ENCODE measurements at places on chromosomes 2 and 18. TPM values are rescaled to one million over a fixed set of nuclear protein-coding genes. Genes with fewer than 3 reads are reported as not detected.

- peaks cover 4% of the 10 kb centered on the region for H3K27me3 ChIP-seq
- no peak for DNase-seq
- H3K4me3 ChIP-seq = no peak overlapping the region
- H3K27ac ChIP-seq = no peak overlapping the region
Measured at GRCh38 chr2:45124456-45124855, 115.2 kb upstream of the SIX2 start.

Gene LAMA3
- total RNA-seq = not detected

Gene SCTR
- total RNA-seq = not detected

GRCh38 chr18:54880395-54881105, 52.3 kb downstream of the RAB27B start:
- H3K27me3 ChIP-seq = no peaks in the 10 kb centered on the region
- no peaks in the 10 kb centered on the region for H3K4me1 ChIP-seq
- H3K27ac ChIP-seq = no peak overlapping the region
- no peak for DNase-seq

Gene KCNG2
- not detected for total RNA-seq

Gene CERKL
- total RNA-seq = not detected

DNA sequence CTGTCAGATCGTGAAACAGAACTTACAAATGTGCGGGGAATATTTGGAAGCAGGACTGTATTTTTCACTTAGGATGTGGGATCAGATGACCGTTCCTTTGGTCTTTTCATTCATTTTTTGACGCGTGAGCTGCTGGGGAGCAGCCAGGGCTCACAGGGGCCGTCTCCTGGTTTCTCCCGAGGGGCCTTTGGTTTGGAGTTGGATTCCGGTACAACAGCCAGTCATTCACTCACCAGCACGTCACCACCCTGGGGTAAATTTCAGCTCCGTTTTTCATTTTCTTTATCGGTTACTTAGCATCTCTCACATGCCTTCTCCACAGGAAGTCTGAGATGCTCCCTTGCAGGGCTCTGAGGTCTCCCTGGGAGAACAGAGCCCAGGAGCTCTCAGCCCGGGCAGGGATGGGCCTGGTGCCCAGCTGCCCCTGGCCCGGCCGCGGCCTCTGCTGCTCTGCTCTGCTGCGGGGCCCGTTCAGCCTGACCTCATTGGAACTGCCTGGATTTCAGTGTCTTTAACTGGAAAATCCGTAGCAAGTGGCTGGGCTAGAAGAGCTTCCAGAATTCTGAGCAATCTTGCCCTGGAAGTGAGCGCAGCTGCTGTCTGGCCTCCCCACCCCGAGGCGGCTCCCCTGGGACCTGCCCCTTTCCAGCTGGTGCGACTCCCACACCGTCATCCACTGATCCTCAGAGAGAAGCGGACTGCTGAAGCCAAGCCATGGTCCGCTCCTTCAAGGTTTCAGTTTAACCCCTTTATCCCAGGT, 335.6 kb downstream of the EIPR1 start:
- DNase-seq = no peak
- no peaks in the 10 kb centered on the region for H3K27me3 ChIP-seq
- no peaks in the 10 kb centered on the region for H3K4me1 ChIP-seq
- H3K36me3 ChIP-seq = no peaks in the 10 kb centered on the region
- no peak overlapping the region for H3K27ac ChIP-seq

- no peak for DNase-seq
- H3K36me3 ChIP-seq = no peaks in the 10 kb centered on the region
- H3K4me1 ChIP-seq = no peaks in the 10 kb centered on the region
- H3K27me3 ChIP-seq = no peaks in the 10 kb centered on the region
- H3K4me3 ChIP-seq = no peak overlapping the region
- H3K27ac ChIP-seq = no peak overlapping the region
Measured at GRCh38 chr2:65354773-65355172, 77.6 kb downstream of the SPRED2 start.

- no peak for DNase-seq
- H3K4me3 ChIP-seq = no peak overlapping the region
- H3K27me3 ChIP-seq = no peaks in the 10 kb centered on the region
- no peak overlapping the region for H3K27ac ChIP-seq
Measured at GRCh38 chr2:55604027-55604565, 13.3 kb downstream of the PPP4R3B start.

Gene NCOA1
- total RNA-seq = 35.5 TPM

DNA sequence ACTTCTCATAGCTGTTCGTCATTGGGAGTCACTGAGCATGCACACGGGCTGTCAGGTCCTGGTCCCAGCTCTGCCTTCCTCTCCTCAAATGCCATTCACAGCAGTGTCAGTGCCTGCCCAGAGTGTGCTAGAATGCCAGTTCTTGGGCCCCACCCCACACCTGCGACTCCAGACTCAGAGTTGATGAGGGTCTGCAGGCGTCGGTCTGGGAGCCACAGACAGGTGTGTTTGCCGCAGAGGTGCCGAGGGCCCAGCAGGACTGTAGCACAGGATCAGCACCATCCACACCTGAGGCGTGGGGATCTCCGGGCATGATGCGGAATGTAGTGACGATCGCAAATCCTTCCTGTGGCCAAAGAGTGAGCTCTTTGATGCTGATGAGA, 56.5 kb downstream of the AGAP1 start:
- H3K27me3 ChIP-seq = peaks cover 7% of the 10 kb centered on the region
- no peak overlapping the region for H3K4me3 ChIP-seq
- no peak overlapping the region for H3K27ac ChIP-seq
- H3K36me3 ChIP-seq = no peaks in the 10 kb centered on the region

DNA sequence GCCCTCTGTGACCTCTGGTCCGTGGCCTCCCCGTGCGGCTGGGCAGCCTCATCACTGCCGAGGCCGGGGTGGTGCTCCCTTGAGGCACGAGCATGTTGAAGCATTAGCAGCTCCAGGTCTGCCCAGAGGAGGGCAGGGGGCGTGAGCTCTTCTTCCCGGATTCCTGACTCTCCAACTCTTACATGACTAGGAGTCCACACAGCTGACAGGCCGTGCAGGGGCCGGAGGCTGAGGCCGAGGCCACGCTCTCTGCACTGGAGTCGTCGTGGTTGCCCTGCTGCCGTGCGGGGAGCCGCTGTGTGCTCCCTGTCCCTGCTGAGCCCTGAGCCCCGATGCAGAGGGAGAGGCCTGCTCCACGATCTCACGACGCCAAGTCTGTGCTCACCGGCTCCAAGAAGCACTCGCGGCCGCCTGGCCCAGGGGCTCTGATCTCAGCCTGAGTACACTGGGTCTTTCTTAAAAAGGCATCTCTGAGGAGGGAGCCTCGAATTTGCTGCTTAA, 19.4 kb upstream of the KCNG2 start:
- H3K27ac ChIP-seq = no peak overlapping the region
- no peaks in the 10 kb centered on the region for H3K27me3 ChIP-seq
- DNase-seq = no peak
- H3K36me3 ChIP-seq = no peaks in the 10 kb centered on the region
- H3K4me3 ChIP-seq = no peak overlapping the region

Gene DES
- total RNA-seq = not detected

DNA sequence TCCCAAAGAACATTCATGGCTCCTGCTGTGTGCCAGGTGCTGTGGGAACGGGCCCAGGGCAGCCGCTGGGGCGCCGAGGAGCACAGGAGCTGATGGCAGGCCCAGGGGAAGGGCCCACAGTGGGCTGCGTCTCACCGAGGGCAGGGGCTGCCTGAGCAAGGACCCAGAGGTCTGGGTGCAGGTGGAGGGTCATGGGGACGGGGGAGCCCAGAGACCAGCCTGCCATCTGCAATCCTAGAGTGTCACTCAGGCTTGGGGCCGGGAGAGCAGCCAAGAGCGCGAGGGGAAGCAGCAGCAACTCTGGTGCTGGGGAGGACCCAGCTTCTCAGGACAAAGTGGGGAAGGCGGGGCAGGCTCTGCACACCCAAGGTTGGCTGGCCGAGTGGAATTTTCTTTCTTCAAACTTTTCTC, 207.4 kb downstream of the HDAC4 start:
- H3K4me1 ChIP-seq = no peaks in the 10 kb centered on the region
- H3K4me3 ChIP-seq = no peak overlapping the region
- H3K27ac ChIP-seq = no peak overlapping the region
- H3K27me3 ChIP-seq = no peaks in the 10 kb centered on the region
- DNase-seq = no peak

GRCh38 chr2:189951791-189952535, 110.6 kb downstream of the MSTN start:
- H3K4me1 ChIP-seq = no peaks in the 10 kb centered on the region
- no peak for DNase-seq
- no peaks in the 10 kb centered on the region for H3K36me3 ChIP-seq
- H3K4me3 ChIP-seq = no peak overlapping the region

Gene LRRC30
- total RNA-seq = not detected

Gene MEMO1
- 39.8 TPM for total RNA-seq

- no peak for DNase-seq
- no peak overlapping the region for H3K4me3 ChIP-seq
Measured at GRCh38 chr2:190410166-190410565, 2.0 kb downstream of the MFSD6 start.

Gene STARD6
- not detected for total RNA-seq

Gene ASB18
- total RNA-seq = not detected

Gene NAT8
- total RNA-seq = not detected

DNA sequence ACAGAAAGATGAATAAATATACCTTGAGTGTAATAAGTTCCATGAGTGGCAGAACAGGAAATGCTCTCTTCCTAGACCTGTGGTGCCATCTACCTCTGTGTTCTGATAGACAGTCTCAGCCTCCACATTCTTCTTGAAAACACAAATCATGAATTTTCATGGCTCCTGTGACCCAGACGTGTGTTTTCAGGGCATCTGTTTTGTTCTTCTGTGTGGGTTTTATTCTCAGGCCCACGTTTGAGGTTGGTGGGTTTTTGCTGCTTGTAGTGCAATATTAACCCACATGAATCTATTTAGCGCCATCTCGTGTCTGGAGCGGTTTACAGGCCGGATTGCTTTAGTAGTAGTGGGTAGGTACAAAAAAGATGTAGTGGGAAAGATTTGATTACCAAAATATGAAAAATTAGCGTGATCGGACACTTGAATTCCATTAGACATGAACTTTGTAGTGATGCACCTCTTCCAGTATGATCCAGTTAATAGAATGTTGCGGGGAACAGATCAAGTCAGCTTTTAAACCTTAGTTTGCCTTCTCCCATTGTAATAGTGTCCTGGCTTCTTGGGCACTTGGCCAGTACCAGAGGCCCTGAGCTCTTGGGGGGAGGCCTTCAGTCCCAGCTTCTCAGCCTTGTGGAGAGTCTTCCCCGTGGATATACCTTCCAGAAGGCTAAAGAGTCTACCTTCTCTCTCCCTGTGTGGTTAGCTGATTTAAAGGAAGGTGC, 256.5 kb downstream of the TPGS2 start:
- no peak for DNase-seq
- H3K36me3 ChIP-seq = no peaks in the 10 kb centered on the region
- H3K27me3 ChIP-seq = no peaks in the 10 kb centered on the region

GRCh38 chr18:31267823-31268481, 50.0 kb upstream of the DSG1 start:
- DNase-seq = no peak
- no peaks in the 10 kb centered on the region for H3K27me3 ChIP-seq
- no peaks in the 10 kb centered on the region for H3K36me3 ChIP-seq
- no peaks in the 10 kb centered on the region for H3K4me1 ChIP-seq
- H3K27ac ChIP-seq = no peak overlapping the region

DNA sequence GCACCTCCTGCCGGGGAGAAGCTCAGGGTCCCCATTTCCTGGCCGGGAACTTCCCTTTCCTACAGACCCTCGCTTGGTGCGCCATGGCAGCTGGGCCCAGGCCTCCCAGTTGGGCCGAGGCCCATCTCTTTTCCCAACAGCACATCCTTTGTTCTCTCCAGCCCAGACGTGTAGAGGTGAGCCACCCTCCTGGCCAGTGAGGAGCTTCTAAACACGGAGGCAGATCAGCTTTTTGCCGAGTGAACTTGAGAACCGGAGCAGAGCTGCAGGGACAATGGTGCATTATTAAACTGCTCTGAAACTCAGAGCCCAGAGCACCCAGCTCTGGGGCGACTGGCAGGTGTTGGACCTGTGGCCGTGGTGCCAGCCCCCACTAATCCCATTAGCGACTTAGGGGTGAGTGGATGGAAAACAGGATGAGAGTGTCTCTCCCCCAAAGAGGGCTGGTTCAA, 25.4 kb downstream of the SH3BP4 start:
- no peak for DNase-seq
- H3K36me3 ChIP-seq = no peaks in the 10 kb centered on the region
- H3K4me1 ChIP-seq = no peaks in the 10 kb centered on the region
- no peak overlapping the region for H3K27ac ChIP-seq
- no peaks in the 10 kb centered on the region for H3K27me3 ChIP-seq

- H3K27ac ChIP-seq = no peak overlapping the region
- no peak overlapping the region for H3K4me3 ChIP-seq
- H3K27me3 ChIP-seq = peaks cover 43% of the 10 kb centered on the region
- no peaks in the 10 kb centered on the region for H3K36me3 ChIP-seq
Measured at GRCh38 chr18:36298126-36298741, 721 bp downstream of the FHOD3 start.

DNA sequence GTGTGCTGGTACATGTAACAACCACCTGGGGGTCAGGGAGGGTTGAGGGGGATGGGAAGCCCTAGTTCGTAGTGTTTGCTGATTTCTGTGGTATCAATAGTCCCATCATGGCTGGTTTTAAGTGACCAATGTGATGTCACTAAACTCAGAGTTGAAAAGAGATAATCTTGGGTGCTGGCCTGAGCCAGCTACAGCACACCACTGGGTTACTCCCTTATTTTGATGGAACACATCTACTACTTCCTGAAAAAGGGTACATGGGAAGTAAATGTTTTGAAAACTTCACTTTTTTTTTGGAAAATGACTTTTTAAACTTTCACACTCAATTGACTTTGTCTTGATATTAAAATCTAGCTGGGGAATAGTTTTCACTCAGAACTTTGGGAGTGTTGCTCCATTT, 87.0 kb upstream of the CXCR4 start:
- no peak for DNase-seq
- no peak overlapping the region for H3K27ac ChIP-seq
- no peaks in the 10 kb centered on the region for H3K36me3 ChIP-seq
- H3K4me3 ChIP-seq = no peak overlapping the region
- H3K27me3 ChIP-seq = no peaks in the 10 kb centered on the region
- H3K4me1 ChIP-seq = peaks cover 13% of the 10 kb centered on the region

- H3K36me3 ChIP-seq = peaks cover 3% of the 10 kb centered on the region
- no peak overlapping the region for H3K27ac ChIP-seq
- no peak overlapping the region for H3K4me3 ChIP-seq
- no peaks in the 10 kb centered on the region for H3K4me1 ChIP-seq
Measured at GRCh38 chr2:197926673-197927072, 122.3 kb downstream of the PLCL1 start.

DNA sequence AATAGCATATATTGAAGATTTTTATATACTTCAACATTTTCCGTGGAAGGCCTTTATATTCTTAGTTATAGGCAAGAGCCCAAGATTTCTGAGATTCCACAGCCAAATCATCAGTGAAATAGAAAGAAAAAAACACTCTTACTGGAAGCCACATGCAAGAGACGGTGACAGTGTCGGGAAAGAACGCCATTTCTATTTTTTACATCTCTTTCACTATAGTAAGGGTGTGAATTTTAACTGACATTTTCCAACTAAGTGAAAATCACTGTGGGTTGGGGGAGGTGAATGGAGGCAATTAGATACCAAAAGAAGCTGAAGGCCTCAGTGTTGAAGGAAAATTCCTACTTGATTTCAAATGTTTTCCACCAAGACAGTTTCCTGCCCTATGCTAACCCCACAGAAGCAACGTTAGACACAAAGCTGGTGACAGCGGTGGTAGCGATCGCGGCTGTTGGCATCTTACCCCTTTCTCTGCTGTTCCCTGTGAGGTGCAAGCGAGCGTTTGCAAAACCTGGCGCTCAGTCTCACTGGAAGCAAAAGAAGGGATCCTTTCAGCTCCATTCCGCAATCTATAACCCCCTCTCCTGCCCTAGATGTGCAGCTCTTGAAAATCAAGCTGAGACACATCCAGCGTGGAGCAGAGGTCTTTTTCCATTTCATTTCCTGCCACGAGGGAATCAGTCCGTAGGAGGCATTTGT, 20.0 kb downstream of the ID2 start:
- H3K4me3 ChIP-seq = no peak overlapping the region
- no peaks in the 10 kb centered on the region for H3K4me1 ChIP-seq
- DNase-seq = no peak
- no peaks in the 10 kb centered on the region for H3K36me3 ChIP-seq
- H3K27me3 ChIP-seq = no peaks in the 10 kb centered on the region
- no peak overlapping the region for H3K27ac ChIP-seq

Gene OR6B2
- not detected for total RNA-seq
